ENCODE measurements at places on chromosomes 6 and 20.

DNA sequence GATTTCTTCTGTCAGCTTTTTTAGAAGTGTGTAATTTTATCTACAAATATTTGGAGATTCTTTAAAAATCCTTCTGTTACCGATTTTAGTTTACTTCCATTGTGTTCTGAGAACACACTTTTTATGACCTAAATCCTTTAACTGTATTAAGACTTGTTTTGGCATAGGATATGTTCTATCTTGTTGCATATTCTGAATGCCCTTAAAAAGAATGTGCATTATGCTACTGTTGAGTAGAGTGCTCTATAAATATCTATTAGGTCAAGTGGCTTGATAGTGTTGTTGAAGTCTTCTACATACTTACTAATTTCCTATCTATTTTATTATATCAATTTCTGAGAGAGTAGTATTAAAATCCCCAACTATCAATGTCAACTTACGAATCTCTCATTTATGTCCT is 502.2 kb downstream of the MAFB start:
- no peak for DNase-seq

DNA sequence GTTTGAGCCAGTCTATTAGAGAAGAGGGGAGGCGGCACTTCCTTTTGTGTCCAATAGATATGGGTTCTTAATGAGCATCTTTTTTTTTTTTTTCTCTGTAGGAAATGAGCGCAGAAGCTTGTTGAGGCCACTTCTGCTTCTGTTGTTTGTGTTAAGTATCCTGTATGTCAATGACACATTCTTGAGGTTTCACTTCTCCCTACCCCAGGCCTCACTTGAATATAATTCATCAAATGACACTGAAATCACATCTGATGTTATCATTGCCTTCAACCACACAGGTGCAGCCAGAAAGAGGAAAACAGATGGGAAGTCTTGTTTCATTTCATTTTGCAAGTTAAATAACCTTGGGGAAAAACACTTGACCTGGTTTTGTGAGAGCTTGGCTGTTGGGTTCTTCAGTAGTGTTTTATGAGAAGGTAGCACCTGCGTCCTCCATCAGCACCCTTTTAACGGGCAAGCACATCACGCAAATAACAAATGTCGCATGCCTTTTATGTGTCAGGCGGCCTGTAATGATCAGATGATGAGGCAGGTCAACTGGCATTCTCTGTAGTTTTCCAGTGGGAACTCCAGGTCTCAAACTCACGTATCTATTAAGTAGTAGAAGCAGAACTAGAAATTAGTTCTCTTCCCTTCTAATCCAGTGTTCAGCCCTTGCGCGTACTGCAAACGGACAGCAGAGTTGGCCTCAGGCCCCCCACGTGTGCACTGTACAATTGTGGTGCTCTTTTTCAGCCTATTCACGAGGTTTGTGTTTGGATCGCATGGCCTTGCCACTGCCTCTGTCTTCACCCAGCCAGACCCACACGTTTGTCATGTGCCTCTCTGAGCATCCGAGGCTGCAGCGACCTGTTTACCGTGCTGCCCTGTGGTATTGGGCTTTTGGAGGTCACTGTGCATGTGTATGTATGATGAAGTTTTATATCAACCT is 23.5 kb downstream of the PLEKHG1 start:
- DNase-seq: no peak

DNA sequence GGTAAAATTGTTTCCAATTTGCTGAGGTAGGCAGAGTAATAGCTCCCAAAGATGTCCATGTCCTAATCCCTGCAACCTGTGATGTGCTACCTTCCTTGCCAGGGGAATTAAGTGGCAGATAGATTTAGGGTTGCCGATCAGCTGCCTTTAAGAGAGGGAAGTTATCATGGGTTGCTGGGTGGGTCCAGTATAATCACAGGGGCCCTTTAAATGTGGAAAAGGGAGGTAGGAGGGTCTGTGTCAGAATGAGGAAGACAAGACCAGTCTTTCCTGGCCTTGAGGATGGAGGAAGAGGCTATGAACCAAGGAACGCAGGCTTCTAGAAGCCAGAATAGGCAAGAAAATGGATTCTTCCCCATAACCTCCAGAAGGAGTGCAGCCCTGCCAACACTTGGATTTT is 50.7 kb downstream of the CTCFL start:
- DNase-seq: no peak

- no peak for DNase-seq
Measured at GRCh38 chr6:24599179-24599578, 46.8 kb downstream of the KIAA0319 start.

DNA sequence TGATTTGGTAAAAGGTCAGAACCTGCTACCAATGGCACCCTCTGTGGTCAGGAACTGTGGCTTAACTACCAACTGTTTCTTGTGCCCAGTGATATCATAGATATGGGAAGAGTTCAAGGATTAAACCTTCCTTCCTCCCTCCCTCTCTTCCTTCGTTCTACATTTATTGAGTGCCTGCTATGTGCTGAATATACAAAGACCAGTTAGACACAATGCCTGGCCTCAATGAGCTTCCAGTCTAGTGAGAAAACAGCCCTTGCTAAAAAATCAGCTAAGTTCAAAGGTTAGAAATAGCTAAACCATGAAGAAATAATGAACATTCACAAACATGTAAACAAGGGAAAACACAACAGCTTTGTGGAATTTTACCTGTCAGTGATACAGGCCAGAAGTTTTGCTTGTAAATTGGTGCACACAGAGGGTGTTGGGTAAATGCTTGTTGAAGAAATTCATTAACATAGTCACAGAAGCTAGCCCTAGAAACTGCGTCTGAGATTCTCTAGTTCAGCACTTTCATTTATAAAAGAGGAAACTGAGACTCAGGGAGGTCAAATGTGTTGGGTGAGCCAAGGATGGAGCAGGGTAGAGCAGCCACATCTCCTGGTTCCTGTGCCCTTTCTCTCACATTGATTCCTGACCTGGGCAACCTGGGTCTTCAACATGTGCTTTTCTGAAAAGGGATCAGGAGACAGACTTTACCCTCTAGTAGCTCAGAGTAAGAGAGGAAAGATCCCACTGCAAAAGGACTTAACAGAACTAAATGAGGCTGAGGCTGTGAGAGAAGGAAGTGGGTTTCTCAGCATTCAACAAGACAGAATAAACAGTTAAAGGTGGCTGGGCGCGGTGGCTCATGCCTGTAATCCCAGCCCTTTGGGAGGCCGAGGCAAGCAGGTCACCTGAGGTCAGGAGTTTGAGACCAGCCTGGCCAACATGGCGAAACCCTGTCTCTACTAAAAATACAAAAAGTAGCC is 14.4 kb upstream of the FOXO3 start:
- no peak for DNase-seq

- no peak for DNase-seq
Measured at GRCh38 chr20:24382743-24383142, 86.7 kb upstream of the SYNDIG1 start.

- no peak for DNase-seq
Measured at GRCh38 chr6:41445261-41445660, 100.9 kb upstream of the FOXP4 start.

DNA sequence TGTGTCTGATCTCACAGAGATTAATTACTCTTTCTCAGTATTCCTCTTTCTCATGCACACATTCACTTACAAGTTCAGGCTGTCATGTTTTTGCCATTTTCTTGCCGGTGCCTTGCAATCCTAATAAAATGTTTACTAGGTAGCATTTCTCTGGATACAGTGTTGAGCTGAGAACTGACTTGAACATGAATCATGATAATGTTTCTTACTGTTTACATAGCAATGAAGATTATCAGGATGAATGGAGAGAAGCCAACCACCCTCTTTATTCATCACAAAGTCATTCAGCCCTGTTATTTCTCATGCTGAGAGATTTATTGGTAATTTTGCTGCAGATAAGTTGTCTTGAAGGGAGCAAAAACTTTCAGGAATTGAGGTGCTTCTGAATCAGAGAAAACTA is 185.5 kb upstream of the ECI2 start:
- no peak for DNase-seq

DNA sequence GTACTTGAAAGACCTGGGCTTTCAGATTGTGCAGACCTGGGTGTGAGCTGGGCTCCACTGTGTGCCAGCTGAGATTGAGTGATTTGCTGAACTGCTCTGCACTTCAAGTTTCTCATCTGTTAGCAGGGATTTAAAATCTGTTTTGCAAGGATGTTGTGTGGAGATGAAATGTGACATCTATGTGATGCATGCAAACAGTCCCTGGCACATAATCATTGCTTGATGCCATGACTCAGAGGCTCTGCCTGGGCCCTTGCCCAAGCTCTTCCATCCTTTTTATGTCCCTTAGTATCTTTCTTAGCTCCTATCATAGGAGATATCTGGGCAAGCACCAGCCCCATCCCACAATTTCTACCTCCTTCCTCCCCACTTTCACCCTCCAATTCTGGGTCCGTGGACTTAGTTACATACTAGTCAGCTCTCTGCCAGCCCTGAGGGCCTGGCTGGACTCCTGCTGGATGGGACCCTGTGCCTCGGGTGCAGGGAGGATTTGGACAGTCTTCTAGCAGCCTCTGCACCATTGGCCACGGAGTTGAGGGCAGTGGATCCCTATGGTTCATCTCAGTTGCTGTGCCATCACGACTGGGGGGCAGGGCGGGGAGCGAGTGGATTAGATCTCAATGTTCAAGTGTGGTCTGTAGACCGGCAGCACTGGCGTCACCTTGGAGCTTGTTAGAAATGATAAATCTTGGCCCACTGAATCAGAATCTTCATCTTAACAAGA is 103.6 kb downstream of the MAP3K7 start:
- DNase-seq: no peak

- DNase-seq: no peak
Measured at GRCh38 chr6:36685166-36685924, 6.8 kb downstream of the CDKN1A start.

DNA sequence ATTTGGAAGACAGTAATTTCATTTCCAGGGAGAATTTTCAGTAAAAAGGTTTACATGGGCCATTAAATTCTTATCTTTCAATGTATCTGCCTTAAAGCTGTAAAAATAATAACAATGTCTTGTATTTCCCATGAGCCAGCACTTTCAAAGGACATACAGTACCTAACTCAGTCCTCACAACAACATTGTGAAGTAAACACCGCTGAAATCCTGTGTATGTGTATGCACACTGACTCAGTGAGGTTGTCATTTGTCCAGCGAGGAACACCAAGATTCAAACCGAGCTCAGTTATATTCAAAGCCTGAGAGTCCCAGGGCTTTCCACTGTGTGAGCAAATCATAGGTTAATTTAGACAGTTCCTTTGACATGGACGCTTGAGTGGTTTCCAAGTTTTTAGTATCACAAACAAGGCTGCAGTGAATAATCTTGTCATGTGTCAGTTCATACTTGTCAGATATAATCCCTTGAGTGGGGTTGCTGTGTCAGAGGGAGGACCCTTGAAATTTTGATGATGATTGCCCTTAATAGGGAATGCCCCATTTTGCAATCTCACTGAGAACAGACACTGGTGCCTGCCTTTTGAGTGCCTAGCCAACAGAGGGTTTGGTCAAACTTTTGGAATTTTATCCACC is 50.0 kb upstream of the SLC22A23 start:
- DNase-seq: no peak

DNA sequence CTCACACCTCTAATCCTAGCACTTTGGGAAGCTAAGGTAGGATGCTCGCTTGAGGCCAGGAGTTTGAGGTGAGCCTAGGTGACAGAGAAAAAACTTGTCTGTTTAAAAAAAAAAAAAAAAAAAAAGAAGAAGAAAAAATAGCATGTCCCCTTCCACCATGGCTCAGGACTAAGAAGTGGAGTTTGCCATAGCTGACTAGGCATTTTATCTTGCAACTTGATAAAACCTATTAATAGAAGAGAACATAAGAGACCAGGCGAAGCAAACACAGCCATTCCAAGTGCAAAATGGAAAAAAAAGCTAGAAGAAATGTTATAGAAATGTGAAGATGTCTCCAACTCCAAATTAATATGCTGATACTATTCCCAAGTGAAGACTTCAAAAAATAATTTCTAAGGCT is 277.5 kb downstream of the MEI4 start:
- no peak for DNase-seq

- no peak for DNase-seq
Measured at GRCh38 chr6:43929511-43929910, 159.5 kb downstream of the VEGFA start.

- no peak for DNase-seq
Measured at GRCh38 chr20:53922901-53923314, 147.5 kb downstream of the BCAS1 start.

DNA sequence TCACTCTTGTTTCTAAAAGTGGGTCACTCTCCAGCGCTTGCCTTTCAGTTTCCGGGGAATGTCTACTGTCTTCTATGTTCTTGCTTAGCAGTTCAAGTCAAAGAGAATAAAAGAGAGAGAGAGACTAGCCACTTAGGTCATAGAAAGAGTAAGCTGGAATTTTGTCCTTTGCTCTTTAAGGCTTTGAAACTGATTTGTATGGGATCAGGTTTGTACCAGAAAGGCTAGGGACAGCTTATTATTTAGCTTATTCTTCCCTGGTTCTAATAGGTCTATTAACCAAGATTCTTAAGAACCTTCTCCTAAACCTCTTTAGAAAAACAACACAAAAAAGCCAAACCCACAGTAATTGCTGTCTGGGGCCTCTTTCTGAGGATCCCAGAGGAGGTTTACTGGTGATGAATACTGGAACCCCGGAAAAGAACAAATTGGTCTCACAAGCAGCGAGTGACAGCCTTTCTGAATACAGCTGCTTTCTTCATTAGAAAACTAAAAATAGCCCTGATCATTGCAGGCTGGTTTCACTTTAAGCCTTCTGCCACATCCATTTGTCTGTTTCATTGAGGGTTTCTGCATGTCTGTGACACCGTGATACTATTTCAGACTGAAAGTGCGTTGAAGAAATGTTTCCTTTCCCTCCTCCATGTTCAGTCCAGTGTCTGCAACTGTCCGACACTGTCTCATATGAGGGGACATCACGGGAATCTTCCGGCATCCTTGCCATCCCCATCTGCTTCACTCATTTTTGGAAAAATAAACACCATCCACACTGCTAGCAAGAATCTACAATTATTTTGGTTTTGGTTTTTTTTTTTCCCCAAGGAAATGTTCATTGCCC is 75.1 kb upstream of the ATXN1 start:
- DNase-seq: no peak

- DNase-seq: no peak
Measured at GRCh38 chr6:4588581-4588980, 187.6 kb upstream of the CDYL start.

DNA sequence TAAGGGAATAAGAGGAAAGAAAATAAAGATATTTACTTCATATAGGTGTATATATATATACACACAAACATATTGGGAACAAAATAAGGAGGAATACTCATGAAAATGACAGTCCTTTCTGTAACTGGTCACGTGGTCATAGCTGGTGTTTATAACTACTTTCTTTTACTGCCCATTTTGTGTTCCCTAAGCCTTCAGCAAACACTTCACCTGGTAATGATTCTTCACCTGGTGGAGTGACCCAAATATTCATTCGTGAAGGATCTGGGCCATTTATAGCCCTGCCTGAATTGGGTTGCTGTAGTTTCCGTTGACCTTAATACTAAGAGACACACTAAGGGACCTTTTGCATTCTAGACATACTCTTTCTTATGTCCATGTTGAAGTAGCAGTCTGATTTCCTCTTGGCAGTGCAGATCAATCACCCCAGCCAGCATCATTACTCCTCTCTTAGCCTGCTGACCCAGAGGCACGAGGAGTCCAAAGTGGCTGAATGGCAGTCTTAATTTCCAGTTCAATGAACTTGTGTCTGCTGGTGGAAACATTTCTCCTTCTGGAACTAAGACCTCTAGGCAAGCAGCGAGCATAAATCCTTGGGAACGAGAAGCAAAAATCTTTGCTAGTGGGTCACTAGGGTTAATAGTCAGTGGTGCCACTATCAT is 39.9 kb upstream of the IYD start:
- no peak for DNase-seq

- DNase-seq: no peak
Measured at GRCh38 chr6:21764989-21765388, 171.4 kb downstream of the SOX4 start.

GRCh38 chr6:32462609-32463008 is 22.9 kb downstream of the HLA-DRA start:
- DNase-seq: no peak

- no peak for DNase-seq
Measured at GRCh38 chr6:88626460-88626859, 337.0 kb downstream of the RNGTT start.
